ENCODE measurements at places on chromosomes 6 and 20.

- no peak for DNase-seq
Measured at GRCh38 chr20:61119794-61120410, 132.2 kb upstream of the CDH4 start.

GRCh38 chr6:132300323-132300949, 100.8 kb downstream of the MOXD1 start:
- peak; percentile 73 for DNase-seq

GRCh38 chr6:22072949-22073348, 223.9 kb downstream of the PRL start:
- DNase-seq = no peak

DNA sequence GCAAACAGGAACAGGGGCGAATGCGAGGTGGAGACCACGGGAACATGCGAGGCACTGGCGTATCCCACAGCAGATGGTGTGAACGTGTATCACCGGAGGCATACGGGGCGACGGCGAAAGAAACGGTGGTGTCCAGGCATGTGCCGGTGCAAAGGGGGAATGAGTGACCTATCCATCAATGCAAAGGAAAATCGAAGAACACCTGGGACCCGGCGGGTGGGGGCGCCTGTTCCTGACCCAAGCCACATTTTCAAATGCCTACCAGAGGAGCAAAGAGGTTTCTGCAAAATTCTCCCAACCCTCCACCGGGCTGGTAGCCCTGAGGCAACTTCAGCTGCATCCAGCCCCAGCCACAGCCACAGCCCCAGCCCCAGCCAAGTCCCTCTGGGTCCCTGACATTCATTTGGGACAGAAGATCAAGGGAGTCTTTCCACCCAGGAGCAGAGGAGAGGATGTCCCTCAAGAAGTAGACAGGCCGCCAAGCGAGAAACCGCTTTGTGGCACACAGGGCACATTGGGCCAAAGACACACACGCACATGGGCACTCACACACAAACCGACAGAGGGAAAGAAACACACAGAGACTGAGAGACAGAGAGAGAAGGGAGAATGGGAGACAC, 164.0 kb upstream of the ZNF337 start:
- peak; percentile 13 for DNase-seq

DNA sequence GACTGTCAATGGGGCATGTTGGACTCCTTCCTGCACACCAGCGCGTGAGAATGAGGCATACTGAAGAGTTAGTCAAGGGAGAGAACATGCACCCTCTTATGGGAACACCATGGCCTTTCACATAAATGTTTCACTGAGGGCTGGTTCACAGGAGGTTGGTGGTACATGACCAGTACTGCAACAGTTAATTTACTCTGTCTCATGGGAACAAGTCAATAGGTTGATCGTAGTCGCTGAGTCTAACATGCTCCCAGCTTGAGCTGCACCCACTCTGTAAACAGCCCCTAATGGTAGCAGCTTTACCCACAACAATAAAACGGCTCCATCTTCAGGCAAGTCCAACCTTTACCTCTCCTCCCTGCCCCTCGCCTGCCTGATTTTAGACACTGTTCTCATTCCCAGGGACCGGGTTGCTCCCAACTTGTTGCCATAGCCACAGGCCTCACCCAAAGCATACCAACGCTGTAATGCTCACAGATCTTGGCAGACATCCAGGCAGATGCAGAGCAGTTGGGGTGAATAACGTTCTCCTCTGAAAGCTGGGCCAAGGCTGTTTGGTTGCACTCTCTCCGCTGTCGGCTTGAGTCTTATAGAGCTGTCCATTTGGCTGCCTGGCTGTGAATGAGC, 111.3 kb downstream of the LY86 start:
- DNase-seq = peak; percentile 95

- DNase-seq = no peak
Measured at GRCh38 chr20:58913079-58913478, 60.6 kb downstream of the GNAS start.

GRCh38 chr6:68296126-68296525, 339.0 kb upstream of the ADGRB3 start:
- DNase-seq = no peak

DNA sequence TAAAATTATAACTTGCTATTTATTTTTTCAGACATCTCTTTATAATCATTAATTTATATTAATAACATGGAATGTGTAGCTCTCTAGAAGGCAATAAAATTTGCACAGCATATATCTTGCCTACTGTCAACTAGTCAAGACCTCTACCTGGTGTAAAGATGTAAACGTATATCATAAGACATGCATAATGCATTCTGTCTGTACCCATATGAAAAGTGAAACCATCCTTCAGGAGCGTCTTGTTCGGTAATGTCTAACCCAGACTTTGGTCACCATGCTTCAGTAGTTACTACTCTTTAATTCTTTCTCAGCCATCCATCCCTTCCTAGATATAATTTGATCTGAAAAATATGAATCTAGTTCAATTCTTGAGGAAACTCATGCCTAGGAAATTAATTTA, 21.0 kb downstream of the CEP43 start:
- DNase-seq = no peak

- DNase-seq = peak; percentile 75
Measured at GRCh38 chr6:107655245-107655644, 165.3 kb downstream of the SOBP start.
